ENCODE measurements at places on chromosomes 2 and 18.
A peak's percentile ranks its signal among the peaks of the same experiment; 100 is the strongest.

- peak; percentile 88 for DNase-seq
Measured at GRCh38 chr2:45993476-45993991, 303.7 kb upstream of the EPAS1 start.

DNA sequence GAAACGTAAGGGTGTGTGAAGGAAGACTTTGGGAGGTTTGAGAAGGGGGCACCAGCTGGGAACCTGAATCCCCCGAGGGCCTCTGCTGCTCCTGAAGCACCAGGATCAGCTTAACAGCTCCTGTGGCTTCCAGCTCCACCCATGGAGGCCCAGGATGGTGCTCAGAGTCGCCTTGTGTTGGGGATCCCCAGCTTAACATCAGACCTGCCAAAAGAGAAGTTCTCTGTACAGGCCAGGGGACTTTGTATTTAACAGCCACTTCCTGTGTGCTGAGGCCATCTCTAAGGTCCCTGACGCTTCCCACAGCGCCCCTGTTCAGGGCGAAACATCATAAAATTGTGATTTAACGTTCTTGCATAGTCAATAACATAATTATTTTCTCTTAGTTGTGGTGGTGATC, 77.5 kb downstream of the NCK2 start:
- DNase-seq: no peak

DNA sequence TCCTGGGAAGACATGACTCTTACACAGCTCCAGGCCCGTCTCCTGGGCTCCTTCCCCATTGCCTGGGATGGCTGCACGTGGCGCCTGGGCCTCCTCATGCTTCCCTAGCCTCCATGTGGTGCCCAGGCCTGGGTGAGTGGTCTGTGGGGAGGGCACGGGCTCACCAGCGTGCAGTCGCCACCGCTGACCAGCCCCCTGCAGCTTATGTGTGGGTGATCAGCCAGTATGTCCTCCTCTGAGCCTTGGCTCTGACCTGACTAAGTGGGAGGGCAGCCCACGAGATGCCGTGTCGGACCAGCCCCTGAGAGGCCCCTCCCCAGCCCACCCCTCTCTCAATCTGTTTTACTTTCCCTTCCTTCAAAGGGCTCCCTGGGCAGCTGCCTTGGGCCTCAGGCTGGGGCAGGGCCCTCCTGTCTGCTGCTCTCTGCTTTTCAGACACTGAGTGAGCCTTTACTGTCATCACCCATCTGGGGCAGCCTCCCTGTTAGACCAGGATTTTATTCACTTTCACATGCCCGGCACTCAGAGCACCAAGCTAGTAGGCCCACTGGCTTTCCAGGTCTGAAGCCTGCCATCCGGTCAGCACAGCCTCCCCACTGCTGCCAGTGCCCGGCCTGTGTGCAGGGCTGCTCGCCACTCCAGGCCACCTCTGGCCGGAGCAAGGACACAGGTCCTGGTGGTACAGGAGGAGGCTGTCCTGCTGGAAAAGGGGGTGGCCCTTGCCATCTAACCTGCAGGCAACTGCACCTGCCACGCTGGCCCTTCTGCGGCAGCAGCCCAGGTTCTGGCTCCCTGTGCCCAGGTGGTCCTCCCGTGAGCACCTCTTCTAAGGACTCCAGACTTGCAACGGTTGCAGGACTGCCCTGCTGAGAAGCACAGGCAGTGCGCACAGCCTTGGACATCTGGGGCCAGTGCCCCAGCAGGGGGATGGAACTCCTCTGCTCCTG, 84.9 kb upstream of the HPCAL1 start:
- no peak for DNase-seq

- peak; percentile 15 for DNase-seq
Measured at GRCh38 chr2:240463274-240463865, 27.9 kb downstream of the GPC1 start.

- DNase-seq: no peak
Measured at GRCh38 chr2:2557475-2557874, 226.4 kb upstream of the MYT1L start.

DNA sequence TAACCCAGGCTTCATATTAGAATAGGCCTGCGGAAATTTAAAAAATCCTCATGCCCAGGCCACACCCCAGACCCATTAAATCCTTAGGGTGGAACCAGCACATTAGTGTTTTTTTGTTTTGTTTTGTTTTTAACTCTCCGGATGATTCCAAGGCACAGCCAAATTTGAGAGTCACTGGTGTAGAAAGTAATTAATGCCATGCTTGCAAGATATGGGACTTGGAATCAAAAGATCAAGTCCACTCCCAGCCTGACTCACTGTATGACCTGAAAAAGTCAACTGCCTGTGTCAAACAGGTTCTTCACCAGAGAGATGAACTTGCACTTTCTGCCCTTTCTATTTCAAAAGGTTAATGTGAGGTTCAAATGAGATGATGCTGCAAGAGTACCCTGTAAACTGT, 310.3 kb upstream of the LYPD1 start:
- DNase-seq: no peak

- no peak for DNase-seq
Measured at GRCh38 chr18:79510731-79511241, 115.1 kb downstream of the NFATC1 start.

DNA sequence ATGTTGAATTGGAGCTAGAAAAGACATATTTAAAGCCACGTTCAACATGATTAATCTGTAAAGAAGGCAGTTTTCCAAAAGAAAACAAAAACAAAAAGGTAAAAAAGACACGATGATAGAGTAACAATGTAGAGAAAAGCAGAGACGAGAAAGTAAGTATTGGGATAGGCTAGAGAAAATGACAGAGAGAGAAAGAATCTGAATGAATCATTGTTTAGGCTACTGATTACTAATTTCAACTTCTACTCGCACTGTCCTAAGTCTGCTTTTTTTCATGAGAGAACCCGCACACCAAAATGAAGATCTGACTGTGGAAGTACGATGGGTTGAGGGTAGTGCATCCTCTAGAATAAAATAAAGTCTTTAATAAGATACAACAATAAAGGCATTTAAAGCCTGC, 1599.2 kb upstream of the TMEFF2 start:
- DNase-seq: peak; percentile 50

DNA sequence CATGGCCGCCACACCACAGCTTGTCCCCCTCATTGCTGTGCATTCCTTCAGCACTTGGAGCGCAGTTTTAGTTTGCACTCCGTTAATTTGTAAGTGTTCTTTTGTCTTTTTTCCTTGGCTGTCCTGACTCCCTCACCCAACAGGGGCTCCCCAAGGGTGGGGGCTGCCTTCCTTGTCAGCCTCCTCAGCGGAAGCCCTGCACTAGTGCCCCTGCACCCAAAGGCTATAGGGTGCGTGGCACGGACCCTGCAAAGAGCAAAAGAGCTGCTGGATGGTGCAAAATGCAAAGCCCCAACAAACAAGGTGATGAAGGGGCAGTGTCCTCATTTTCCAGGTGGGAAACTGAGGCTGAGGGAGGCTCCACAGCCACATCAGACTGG, 46.8 kb downstream of the EMX1 start:
- no peak for DNase-seq

- DNase-seq: peak; percentile 99
Measured at GRCh38 chr2:47771211-47771610, 11.7 kb upstream of the MSH6 start.

DNA sequence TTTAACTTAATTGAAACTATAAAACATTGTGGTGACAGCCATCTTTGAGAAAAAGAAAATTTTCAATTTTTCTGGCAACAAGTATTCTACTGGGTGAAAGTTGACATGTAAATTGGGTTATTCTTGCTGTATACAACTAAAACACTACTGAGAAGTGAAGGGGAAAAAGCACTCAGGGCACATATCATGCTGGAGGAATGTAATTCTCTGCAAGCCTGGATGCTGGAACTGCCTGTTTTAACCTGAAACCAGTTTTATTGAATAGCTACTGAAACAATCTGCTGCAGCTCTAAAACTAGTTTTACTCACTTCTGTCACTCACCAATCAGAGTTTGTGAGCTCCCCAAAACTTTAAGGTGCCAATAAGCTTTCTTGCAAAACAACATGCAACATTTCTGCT, 1136.0 kb downstream of the LRP1B start:
- DNase-seq: no peak

GRCh38 chr2:123448801-123449200, 576.3 kb upstream of the CNTNAP5 start:
- no peak for DNase-seq

- DNase-seq: peak; percentile 94
Measured at GRCh38 chr2:42314892-42315468, 46.0 kb downstream of the COX7A2L start.

DNA sequence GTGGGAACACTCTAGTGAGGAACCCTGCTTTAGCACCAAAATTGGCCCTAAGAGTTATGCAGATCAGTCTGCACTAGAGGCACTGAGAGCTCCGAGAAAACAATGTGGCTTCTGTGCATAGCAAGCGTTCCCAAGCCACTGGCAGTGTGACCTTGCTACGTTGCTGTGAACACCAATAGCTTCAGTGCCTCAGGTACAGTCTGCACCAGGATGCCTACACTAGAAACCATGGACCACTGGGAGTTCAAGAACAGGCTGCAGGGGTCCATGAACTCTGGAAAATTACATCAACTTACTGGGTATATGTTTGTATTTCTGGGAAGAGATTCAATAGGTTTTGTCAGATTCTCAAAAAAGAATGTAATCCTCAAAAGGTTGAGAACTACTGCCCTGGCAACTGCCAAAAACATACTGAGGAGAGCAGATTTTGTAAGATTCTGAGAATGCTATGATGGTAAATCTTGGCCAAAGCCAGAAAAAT, 18.3 kb upstream of the SP3 start:
- peak; percentile 72 for DNase-seq

DNA sequence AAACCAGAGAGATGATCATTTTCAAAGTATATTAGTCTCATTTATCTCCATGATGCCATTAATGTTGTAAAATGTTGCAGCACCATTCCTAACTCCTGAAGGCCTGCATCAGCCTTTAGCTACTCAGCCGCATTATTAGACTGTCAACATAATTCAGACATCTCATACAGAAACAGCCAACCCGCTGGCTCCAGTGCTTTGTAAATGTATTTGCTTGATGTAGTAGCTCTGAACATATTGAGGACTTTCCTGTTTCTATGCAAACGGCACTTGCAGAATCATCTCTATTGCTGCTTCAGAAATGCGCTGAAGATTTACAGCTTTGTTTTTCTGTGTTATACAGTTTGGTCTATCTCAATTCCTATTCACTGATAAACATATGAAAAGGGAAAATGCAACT, 372.2 kb downstream of the DSEL start:
- no peak for DNase-seq

DNA sequence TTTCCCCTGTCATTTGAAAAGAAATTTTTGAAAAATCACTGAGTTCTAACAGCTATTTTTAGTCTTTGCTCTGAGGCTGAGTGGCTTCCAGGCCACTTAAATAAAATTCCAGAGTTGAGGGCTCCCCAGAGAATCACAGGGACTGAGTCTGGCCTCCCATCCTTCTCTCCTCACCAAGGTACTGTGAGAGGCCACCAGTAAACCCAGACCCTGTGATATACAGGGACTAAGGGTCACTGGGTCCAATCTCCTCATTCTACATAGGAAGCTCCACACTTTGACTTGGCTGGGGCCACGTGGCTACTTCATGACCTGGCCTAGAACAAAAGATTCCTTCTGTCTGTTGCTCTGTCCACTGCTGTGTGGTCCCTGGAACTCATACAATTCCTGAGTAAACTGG, 123.2 kb upstream of the CDCA7 start:
- DNase-seq: no peak

GRCh38 chr2:103448495-103448894, 686.7 kb downstream of the TMEM182 start:
- DNase-seq: no peak

GRCh38 chr2:7057865-7058400, 140.7 kb downstream of the RNF144A start:
- no peak for DNase-seq

DNA sequence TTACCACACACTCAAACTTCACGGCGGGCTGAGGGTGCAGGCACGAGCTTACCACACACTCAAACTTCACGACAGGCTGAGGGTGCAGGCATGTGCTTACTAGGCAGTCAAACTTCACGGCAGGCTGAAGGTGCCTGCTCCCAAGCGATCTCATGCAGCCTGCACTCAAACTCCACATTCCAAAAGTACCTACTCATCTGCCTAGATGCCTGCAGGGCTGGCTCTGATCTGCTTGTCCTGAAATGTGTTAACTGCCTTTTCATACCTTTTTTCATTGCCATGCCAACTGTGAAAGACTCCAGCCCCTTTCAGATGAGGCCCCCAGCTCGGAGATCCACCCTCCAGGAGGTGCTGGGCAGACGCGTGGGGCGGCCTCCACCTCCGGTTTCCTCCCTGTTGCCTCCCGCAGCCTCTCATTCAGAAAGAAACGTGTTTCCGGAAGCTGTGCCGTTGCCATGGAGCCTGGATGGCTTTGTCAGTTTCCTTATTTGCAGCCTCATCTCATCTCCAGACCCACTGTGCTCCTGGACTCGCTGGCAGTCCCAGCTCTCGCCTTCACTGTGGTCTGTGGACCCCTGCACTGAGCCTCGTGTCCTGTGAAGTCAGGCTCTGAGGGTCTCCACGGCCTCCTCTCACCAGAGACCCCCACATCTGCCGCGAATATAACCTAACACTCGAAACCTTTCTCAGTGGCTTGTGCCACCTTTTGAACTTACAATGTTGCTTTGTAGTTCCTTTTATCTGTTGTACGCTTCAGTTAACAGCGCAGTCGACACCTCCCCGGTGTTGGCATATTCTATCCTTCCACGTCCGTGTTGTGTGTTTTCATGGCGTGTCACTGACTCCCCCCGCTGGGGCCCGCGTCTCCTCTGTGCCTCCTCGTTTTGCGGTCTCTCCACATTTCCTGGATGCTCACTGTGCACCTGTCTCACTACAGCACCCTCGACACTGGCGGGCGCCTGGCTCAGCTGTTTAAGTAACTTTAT, 106.1 kb upstream of the ALKAL2 start:
- DNase-seq: no peak

- DNase-seq: peak; percentile 28
Measured at GRCh38 chr2:99648178-99648844, 158.5 kb upstream of the REV1 start.

- no peak for DNase-seq
Measured at GRCh38 chr18:50722311-50722710, 97.5 kb downstream of the MRO start.

GRCh38 chr2:111659361-111660333, 224.3 kb downstream of the ANAPC1 start:
- DNase-seq: peak; percentile 92

- no peak for DNase-seq
Measured at GRCh38 chr18:6248017-6248416, 166.7 kb downstream of the L3MBTL4 start.

GRCh38 chr2:65992198-65992554, 442.7 kb upstream of the MEIS1 start:
- no peak for DNase-seq

GRCh38 chr2:104853534-104854497, at the start of gene POU3F3:
Gene POU3F3 (plus strand): TSS chr2:104854115. CDS start chr2:104855511, 1,396 bp downstream.
- peak; percentile 57 for DNase-seq

GRCh38 chr2:229201521-229201920, 69.6 kb downstream of the PID1 start:
- no peak for DNase-seq

All from fibroblast of mammary gland (primary cell).